ENCODE measurements at places on chromosomes 5 and 9.

DNA sequence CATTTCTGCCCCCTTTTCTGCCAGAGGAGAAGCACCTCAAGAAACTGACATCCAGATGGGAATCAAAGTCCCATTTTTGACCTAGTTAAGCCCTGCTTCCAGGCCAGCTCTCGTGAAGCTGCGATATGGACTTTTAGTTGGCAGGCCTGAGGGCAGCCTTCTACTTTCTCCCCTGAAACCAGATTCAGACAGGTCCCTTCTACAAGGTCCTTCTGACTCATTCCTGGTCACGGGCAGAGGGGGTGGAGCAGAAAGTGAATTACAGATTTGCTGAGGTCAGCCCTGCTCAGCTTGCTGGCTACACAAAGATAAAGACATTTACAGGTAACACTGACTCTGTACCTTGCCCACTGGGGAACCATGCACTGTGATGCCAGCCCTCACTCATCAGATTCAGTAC lies 52.8 kb upstream of the TUT7 start:
- no peak for DNase-seq

DNA sequence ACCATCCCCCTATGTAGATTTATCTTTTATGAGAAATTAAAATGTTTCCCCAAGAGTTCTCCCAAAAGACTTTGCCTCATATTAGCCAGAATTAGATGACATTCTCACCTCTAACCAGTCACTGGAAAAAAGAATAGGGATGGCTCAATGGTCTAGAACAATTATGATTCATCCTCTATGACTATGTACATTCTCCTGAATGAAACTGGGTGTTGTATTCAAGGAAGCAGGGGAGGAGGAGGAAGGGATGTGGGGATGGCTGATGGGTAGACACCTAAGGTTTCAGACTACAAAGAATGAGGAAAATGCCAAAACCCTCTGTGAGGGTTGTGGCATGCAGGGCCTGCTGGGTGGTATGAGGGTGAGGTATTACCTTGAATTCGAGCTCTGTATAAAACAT lies 49.5 kb upstream of the BRINP1 start:
- DNase-seq = no peak

DNA sequence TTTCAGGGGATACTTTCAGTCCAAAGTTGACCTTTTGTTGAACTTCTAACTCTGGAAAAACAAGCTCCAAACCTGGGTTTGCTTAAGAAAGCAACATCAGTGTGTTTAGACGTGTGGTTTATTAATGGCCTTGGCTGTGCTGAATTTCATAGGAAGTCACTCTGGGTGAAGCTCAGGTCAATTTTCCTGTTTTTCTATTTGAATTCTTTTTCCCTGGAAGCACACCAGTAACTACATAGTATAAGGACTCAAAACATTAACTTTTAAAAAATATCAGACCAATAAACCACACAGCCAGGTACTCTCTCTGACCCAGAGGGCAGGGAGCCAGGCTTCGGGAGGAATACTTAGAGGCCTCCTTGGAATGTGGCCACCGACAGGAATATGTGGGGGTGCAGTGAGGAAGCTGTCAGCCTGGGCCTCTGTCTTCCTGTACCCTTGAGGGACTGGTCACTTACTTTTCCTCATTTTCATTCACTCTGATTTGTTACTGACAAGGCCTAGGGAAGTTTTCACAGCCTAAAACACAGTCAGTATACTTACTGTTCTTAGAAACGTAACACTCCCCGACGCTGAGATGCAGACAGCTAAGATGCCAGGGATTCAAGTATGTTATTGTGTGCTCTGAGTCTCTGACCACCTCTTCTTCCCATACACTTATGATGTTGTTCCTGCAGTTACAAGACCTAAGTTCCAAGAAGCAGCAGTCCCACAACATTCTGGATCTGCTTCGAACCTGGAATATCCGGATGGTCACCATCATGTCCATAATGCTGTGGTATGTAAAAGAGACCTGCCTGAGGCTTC lies 18.9 kb downstream of the SLC22A5 start:
- DNase-seq = no peak

DNA sequence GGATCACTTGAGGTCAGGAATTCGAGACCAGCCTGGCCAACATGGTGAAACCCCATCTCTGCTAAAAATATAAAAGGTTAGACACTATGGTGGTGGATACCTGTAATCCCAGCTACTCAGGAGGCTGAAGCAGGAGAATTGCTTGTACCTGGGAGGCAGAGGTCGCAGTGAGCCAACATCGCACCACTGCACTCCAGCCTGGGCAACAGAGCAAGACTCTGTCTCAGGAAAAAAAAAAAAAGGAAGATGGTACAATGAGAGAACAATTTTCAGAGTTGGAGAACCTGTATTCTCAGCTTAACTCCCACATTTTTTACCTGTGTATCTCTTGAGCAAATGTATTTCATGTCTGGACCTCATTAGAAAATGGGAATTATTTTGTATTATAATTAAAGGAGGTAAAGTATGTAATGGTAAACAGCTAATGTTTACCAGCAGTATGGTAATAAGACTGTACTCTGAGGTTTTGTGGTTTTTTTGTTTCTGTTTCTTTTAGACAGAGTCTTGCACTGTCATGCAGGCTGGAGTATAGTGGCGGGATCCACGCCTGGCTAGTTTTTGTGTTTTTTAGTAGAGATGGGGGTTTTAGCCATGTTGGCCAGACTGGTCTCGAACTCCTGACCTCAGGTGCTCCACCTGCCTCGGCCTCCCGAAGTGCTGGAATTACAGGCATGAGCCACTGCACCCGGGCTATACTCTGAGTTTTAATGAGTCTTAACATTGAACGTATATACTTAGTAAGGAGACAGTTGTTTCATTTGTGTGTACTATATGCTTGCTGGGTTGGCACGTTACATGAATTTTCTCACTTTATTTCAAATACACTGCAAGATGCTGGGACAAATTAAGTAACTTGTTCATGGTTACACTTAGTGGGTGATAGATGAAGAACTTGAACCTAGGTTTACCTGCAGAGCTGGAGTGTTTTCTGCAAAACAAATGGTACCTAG lies 16.2 kb downstream of the UHRF2 start:
- no peak for DNase-seq

DNA sequence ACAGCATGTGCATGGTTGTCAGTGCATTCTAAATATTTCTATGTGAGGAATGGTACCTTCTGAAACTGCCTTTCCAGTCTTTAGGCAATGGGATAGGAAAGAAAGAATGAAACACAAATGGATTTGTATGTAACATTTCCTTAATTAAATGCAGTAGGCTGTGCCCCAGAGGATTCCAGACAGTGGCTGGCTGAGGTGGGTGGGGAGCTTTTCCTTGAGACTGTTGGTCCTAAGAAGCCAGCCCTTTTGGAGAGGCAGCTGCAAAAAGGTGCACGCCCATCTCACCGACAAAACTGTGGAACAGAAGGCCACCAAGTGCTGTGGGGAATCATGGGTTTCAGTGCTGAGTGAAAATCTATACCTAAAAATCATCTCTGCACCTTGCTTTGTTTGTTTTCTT lies 6.8 kb upstream of the CKMT2 start:
- no peak for DNase-seq

DNA sequence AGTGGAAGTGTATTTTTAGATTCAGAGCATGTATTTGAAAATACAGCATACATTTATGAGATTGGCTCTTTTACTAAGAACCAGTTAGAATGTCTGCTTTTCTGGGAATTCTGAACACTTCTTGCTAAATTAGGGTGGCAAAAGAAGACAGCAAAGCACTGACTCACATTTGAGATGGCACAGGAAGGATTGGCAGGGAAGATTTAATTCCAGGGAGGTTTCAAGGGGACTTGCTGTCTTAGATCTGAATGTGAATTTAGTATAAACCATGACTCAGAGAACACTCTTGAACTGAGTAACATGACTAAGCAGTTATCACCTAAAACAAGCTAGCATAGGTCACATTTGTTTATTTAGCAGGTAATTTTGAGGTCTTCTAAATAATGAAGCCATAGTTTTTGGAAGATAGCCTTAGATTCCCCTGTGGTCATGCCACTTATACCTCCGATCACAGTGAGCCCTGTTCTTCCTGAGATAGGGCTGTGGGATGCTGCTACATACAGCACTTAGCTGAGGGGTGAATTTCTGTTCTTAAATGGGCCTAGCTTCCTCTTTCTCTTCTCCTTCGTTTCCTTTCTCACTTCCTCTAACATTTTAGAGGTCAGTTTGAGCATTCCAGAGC lies 173.8 kb downstream of the PCSK1 start:
- peak; percentile 2 for DNase-seq

- peak; percentile 36 for DNase-seq
These were observed 26.3 kb downstream of the OR2V2 start for GRCh38 chr5:181173420-181174342.

- DNase-seq = no peak
These were observed 48.9 kb downstream of the NTRK2 start for GRCh38 chr9:84718476-84718875.

DNA sequence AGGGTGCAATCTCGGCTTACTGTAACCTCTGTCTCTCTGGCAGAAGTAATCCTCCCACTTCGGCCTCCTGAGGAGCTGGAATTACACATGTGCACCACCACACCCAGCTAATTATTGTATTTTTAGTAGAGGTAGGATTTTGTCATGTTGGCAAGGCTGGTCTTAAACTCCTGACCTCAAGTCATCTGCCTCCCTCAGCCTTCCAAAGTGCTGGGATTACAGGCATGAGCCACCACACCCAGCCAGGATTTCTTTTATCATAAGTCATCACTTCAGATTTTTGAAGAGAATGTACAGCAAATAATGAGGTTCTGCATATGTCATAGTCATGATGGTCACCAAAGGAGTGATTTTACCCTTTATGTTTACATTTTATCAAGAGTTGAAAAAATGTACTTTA lies 108.1 kb downstream of the GCNT1 start:
- DNase-seq = no peak

DNA sequence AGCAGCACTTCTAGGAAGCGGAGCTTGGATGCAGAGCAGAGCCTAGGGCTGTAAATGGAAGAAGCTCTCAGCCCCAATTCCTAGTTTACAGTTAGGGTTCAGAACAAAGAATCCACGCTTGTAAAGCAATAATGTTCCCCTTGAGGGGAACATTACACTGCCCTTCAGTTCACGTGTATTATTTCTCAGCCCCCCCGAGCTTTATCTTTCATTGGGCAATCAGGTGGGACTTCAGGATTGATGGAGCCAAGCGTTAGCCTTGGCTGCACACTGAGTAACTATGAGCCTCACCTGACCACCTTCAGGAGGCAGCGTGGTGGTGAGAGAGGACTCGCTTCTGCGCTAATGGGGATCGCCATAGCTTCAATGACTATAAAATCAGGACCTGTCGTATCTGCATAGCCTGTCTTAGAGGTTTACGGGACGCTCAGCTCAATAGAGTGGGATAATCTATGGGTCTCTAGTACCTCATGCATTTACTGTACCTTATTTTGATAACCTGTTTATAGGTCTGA lies 157.0 kb upstream of the RASEF start:
- DNase-seq = no peak

DNA sequence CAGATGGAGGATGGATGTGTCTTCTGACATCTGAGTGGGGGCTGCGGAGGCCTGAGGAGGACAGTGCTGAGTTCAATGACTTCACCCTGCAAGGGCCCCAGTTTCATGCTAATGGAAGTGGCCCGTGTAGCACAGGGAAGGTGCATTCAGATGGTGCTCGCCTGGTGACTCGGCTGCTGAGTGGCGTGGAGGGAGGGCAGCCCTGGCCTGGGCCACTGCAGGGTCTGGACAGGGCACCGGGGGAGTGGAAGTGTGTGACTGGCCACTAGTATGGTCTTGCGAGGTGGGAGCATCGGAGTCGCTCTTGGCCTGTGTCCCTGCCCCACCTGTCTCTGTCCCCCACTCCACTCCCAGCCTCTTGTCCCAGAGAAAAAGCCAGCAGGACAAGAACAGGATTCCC lies 1.7 kb upstream of the SLC9A3 start:
- DNase-seq = no peak

GRCh38 chr9:118059484-118060278 lies 355.5 kb downstream of the TLR4 start:
- DNase-seq = no peak

GRCh38 chr9:14221558-14221957 lies 92.4 kb downstream of the NFIB start:
- no peak for DNase-seq

DNA sequence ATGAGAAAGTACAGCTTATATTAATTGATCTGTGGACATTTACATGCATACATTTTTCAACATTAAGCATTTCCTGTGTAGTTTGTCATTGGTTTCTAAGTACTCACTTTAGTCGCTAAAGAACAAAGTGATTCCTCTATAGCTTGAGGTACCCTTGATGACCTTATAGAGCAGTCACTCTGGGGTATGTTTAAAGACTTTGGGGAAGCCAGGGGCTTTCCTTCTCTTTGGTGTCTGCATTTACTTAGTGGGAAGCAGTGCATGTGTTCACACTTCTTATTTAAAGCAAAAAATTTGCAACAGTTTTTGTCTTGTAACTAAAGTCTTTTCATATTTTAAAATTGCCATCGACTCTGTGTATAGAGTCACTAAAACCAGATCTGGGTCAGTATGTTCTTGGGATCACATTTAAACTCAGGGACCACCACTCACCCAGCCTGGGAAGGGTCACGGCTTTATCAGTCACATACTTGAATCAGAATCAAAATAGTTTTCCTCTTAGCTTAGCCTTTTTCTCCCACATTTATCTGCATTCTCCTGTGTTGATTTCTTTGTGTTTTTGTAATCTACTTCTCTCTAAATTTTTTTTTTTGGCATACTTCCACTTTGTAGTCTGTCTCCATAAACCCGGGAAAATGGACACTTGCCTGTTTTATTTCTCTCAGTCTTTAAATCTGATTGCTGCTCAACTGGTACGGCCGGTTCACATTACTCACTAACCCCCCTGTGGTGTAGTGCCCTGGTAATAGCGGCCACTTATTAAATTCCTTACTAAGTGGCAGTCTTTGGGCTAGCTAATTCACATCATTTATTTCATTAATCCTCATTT lies 143.9 kb upstream of the FBN2 start:
- no peak for DNase-seq

- no peak for DNase-seq
These were observed 144.7 kb upstream of the LRRTM2 start for GRCh38 chr5:139019880-139020279.

DNA sequence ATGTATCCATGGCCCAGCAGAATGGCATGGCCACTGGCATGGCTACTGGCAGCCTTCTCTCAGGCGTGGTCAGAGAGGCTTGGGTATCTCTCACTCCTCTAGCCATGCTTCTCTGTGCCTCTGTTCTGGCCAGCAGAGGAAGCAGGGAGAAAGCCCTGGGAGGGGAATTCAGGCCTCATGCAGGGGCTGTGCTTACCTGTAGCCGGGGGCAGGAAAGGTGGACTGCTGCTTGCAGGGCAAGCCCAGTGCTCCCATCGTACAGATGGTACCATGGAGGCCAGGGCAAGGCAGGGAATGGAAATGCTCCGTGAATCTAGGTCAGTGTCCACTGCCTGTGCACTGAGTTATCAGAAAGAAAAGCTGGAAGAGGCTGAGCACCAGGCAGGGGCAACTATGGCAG lies 2.7 kb downstream of the OR13J1 start:
- DNase-seq = no peak
